ENCODE measurements at places on chromosomes 3 and 15.
A peak's percentile ranks its signal among the peaks of the same experiment; 100 is the strongest.

DNA sequence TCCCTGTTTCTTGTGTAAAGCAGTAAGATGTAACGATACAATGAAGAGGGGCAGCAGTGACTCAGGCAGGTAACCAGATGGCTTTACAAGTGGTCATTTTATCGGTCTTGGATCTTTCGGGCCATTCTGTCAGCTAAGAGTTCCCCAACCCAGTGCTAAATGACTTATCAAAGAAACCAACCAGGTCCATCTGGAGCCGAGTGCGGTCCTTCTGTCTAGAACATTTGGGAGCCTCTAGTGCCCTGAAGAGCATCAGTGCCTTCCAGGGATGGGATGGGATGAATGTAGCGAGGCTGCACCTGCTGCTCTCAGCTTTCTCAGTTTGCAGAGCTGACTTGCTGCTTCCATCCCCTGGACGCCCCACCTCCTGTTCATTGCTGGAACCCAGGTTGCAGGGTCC, 131.7 kb upstream of the AGBL1 start:
- DNase-seq = no peak

GRCh38 chr15:82950295-82950694, 2.2 kb downstream of the HOMER2 start:
- DNase-seq = no peak

GRCh38 chr3:11499144-11499543, 144.6 kb downstream of the VGLL4 start:
- no peak for DNase-seq

- no peak for DNase-seq
Observed at GRCh38 chr3:135490219-135490915, 475.2 kb upstream of the PPP2R3A start.

GRCh38 chr15:66167854-66168253, 85.7 kb downstream of the MEGF11 start:
- DNase-seq = no peak

- no peak for DNase-seq
Observed at GRCh38 chr15:83290236-83290635, 5.8 kb upstream of the BNC1 start.

DNA sequence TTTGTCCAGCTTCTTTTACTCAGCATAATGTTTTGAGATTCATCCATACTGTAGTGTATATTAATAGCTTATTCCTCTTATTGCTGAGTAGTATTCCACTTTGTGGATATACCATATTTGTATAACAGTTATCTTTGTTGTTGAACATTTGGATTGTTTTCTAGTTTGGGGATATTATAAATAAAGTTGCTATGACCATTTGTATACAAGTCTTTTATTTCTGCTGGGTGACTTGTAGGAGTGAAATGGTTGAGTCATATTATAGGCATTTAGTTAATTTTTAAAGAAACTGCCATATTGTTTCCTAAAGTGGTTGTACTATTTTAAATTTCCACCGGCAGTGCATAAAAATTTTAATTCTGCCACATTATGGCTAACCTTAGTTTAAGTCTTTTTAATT, 53.4 kb downstream of the RPL39L start:
- no peak for DNase-seq

GRCh38 chr3:82157952-82158351, 396.5 kb upstream of the GBE1 start:
- no peak for DNase-seq

- no peak for DNase-seq
Observed at GRCh38 chr15:61857169-61857829, 202.9 kb downstream of the VPS13C start.

GRCh38 chr3:134682196-134682880, 31.5 kb upstream of the KY start:
- DNase-seq = no peak

DNA sequence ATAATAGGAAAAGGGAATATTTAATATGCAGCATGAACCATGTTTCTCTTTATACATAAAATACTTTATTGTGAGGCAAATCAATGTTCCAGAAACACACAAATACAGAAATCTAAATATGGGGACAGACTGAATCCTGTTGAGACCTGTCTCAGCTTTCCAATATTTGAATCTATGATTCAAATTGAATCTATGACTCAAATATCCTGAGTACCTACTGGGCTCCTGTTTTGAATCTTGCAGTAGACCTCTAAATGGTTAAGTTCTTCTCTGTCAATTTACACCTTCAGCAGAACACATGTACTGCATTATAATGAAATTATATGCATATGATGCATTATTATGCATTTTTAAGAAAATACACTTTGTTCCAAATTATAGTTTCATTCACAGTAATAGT, 143.2 kb upstream of the PLXND1 start:
- DNase-seq = no peak

GRCh38 chr15:65286069-65286703, 497 bp downstream of the PARP16 start:
- DNase-seq = no peak

DNA sequence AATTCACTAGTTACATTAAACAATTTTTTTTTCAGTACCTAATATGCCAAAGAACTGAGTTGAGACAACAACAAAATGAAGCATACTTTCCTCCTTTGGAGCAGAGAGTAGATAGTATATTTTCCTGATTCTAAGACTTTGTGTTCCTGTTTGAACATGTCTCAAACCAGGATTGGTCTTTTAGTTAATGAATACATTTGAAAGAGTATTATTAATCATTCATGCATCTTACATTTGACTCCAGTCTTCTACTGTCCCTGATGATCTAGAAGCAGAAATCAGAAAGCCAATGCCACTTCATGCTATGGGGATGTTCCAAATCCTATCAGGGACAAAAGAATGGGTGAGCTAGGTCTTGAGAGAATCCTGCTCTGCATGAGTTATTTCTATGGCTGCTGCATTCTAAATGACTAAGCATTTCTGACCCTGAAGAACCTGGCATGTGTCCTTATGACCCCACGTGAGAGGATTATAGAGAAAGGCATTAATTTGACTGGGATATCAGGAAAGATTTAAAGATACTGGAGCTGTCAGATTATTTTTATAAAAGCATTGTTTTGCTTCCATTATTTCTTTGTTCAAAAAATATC, 32.9 kb upstream of the MBNL1 start:
- no peak for DNase-seq

- peak; percentile 76 for DNase-seq
Observed at GRCh38 chr3:64224826-64225610, at the start of gene PRICKLE2. Gene PRICKLE2 (minus strand): TSS chr3:64225466. CDS start chr3:64198927, 26,539 bp downstream.

- no peak for DNase-seq
Observed at GRCh38 chr3:111823341-111823855, 35.7 kb upstream of the PHLDB2 start.

DNA sequence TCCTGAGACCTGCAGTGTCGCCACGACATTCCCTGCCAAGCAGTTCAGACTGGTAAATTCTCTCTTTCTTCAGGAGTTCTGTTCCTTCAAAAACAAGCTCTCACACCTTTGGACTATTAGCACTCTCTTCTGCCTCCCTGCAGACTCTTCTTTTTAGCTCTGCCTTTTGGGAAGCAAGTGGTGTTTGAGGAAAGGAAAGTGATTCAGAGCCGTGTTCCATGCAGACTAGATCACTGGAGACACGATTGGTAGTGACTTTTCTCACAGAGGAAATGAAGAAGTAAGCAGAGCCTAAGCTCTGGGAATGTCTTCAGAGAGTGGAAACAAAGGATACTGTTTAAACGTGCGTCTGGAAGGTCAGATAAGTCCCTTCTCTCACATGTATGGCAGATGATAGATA, 270.6 kb upstream of the TPRG1 start:
- DNase-seq = no peak

DNA sequence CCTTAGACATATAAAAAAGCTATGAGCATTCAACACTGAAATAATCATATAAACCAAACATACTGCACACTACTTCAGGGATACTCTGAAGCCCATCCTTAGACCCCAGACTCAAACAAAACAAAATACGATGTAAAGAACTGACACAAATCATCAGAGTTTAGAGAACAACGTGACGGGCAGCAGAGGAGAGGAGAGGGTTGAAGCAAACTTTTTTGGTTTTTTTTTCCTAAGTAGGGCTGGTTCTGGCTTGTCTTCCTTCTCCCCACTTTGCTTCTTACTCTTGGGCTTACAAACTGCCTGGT, 34.7 kb downstream of the GAP43 start:
- DNase-seq = no peak

- DNase-seq = no peak
Observed at GRCh38 chr3:108071368-108071767, 19.5 kb downstream of the CD47 start.

DNA sequence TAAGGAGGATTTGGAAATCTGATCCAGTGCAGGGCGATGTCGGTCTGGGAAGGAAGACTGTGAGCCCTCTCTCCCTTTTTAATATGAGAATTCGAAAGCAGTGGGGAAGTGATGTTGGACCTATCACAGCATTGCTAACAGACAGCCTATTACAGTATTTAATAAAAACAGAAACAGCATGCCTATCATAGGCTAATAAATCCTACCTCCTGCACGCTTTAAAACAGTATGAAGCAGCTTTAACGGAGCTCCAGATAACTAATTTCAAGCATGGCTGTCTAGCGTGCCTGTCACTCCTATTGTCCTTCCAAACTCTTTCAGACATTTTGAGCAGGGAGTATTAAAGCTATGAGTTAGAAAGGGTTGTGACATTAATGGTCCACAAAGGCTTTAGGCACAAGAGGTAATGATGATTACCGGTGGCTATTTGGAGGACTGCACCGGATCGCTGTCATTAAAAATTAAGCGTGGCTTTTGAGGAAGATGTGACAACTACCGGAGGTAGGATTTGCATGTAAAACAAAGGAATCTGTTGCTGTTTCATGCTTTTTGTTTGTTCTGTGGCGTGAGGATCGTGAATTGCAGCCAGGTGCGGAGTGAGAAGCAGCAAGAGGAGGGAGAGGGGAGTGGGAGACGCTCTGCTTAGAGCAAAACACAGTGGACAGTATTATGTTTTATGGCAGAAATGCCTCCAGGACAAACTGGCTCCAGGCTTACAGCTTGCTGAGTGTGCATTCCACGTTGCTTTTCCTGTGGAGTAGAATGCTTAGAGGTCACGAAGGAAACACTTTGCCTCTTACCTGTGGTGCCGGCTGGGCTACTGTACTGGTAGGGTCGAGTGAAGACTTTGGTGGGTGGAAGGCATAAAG, at the start of gene KCNMB2:
TSS of gene KCNMB2 (plus strand) at position 226 of the 869 bp plus-strand sequence.
- DNase-seq = no peak

DNA sequence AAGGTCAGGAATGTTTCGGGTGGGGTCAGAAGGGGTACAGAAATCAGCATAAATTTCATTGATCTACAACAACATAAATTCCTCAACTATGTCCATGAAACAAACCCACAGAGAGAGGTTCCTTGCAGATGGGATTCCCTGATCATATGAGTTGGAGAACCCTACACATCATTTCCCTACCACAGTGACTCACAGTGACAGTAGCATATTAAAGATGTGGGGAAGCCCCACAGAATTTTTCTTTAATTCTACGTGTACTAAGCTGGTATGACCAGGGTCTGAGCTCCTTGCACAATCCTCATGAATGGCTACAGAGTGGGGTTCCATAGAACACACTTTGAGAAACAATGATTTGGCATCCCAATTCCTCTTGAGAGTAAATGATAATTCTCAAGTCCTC, 116.9 kb upstream of the RAD18 start:
- DNase-seq = peak; percentile 6

DNA sequence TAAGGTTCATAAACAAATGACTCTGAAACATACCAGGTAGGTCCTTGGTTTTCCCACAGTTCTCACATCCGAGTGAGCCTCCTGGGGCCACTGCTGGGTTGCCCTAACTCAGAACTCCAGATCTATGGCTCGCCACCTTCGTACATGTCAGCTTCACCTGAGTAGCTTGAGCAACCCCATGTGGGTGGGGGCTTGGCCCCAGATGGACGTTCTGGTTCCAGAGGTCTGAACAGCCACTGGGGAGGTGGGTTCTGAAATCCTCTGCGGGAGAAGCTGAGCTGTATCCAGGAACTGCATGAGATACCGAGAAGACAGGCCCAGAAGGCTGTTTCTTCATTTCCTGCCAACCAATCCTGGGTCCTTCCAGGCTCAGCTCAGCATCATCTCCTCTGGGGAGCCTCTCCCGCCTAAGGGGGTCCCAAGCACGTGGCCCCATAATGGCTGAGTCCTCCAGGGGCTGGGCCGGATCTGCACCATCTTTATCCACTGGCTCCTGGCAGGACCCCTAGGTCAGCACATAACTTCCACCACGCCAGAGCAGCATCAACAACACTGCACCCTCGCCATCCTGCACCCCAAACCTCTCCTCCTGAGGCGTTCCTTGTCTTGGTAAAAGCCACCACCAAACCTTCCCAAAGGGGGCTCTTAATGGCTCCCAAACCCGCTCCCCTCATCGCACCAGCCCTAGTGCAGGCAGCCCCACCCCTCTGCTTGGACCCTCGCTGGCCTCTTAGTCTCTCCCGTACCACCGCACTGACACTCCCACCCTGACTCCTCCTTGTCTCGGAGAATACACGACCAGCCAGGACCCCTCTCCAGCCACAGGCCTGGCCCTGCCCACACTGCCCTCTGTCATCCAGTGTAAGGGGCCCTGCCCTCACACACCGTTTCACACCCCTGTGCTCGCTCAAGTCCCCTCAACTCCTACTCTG, 39.8 kb downstream of the PCSK6 start:
- DNase-seq = peak; percentile 76

GRCh38 chr3:72421126-72421525, 427.1 kb downstream of the SHQ1 start:
- no peak for DNase-seq

GRCh38 chr3:104349836-104350235, 1016.9 kb upstream of the ALCAM start:
- DNase-seq = no peak

GRCh38 chr15:44010089-44010488, 183.3 kb downstream of the WDR76 start:
- no peak for DNase-seq

GRCh38 chr3:29754346-29754745, 473.5 kb downstream of the RBMS3 start:
- DNase-seq = no peak

GRCh38 chr3:105906836-105907235, 38.0 kb upstream of the CBLB start:
- DNase-seq = no peak

DNA sequence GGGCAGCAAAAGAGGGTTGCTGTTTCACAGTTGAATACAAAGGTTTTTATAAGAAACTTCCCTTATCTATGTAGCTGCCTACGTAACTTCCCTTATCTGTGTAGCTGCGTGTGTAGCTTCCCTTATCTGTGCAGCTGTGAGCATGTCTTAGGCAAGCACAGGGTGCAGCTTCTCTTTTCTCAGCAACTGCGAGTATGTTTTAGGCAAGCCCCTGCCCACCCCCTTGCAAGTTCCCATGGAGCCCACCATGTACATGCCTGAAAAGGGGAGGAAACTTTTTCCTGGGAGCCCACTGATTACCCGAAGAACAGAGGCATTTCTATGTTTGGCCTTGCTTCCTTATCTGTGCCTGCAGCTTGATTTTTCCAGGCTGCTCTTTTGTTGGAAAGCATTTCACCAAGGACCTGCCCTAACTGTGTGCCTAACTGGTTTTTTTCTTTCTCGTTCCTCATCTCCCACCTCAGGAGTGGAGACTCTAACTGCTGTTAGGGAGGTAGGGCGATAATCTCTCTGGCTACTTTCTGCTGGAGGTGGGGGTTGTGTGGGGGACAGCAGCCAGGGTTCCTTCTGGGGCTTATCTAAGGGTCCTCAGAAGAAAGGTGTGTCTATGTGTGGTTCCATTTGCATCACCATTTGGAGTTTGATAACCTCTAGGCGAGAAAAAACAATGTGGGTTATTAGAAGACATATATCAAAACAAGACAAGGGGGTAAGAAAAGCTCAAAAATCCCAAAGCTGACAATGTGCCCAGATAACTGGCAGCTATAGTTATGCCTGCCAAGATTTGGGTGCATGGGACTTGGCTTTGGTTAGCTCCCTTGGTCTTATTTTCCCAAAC, 26.0 kb downstream of the SORD start:
- DNase-seq = no peak

GRCh38 chr3:194675081-194675640, 3.2 kb upstream of the LSG1 start:
- DNase-seq = no peak

GRCh38 chr15:57545995-57546394, 45.7 kb upstream of the MYZAP start:
- DNase-seq = peak; percentile 49
